ENCODE measurements at places on chromosomes 5 and 9.
A peak's percentile ranks its signal among the peaks of the same experiment; 100 is the strongest.

GRCh38 chr5:128537221-128537999 lies 635 bp downstream of the FBN2 start:
- peak; percentile 79 for DNase-seq

GRCh38 chr9:87475463-87475862 lies 22.2 kb upstream of the DAPK1 start:
- no peak for DNase-seq

DNA sequence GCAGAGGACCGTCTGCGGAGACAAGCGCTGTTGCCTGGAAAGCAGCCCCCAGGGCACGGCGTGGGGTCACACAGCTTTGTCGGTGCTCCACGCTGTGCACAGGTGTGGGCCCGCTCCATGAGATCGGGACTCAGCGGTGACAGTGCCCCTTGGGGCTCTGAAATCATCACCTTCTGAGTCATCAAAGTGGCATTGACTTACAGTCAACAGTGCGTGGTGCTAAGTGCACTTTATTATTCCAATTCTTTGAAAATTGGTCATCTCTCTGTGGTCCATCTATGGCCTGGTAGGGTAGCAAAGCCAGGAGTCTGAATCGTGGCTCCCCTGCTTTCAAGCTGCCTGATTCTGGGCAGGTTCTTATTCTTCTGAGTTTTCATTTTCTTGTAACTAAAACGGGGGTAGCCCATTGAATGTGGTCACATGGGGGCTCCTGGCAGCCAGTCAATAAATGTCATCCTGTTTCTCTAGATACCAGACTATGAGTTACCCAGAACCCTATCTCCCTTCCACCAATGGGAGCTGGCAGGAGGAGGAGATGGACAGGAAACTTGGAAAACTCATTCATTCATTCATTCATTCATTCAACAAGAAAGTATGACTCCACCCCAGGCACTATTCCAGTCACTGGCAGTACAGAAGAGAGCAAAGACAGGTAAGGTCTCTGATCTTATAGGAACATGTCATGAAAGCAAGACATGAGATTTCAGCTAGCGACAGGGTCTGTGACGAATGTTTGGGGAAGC lies 20.3 kb upstream of the UNC5A start:
- no peak for DNase-seq

DNA sequence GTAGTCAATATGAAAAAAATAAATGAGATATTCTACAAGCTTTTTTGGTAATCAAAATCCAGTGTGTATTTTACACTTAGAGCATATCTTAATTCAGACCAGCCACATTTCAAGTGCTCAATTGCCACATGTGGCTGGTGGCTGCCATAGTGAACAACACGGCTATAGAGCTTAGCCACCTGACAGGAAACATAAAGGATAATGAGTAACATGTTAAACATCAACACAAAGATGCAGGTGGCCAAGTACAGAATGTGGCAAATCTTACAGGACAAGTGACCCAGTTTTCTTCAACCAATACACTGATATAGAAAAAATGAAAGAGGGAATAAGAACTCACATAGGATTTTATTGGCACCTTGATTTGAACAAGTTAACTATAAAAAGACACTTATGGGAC lies 61.4 kb downstream of the KIF24 start:
- DNase-seq: no peak

- DNase-seq: no peak
Measured at GRCh38 chr9:32200241-32200640, 184.2 kb upstream of the ACO1 start.

- no peak for DNase-seq
Measured at GRCh38 chr5:68872088-68872839, 221.6 kb upstream of the SLC30A5 start.

Data from KBM-7 (cell line).